ENCODE measurements at places on chromosomes 7 and 10.

GRCh38 chr10:686155-686931, 3.1 kb downstream of the DIP2C start:
- DNase-seq = no peak

GRCh38 chr7:138477081-138477578, 17.1 kb downstream of the TRIM24 start:
- no peak for DNase-seq

- no peak for DNase-seq
These were observed 295.4 kb downstream of the PRPF18 start for GRCh38 chr10:13882119-13882711.

GRCh38 chr7:111508387-111508786, 53.9 kb downstream of the IMMP2L start:
- DNase-seq = no peak

DNA sequence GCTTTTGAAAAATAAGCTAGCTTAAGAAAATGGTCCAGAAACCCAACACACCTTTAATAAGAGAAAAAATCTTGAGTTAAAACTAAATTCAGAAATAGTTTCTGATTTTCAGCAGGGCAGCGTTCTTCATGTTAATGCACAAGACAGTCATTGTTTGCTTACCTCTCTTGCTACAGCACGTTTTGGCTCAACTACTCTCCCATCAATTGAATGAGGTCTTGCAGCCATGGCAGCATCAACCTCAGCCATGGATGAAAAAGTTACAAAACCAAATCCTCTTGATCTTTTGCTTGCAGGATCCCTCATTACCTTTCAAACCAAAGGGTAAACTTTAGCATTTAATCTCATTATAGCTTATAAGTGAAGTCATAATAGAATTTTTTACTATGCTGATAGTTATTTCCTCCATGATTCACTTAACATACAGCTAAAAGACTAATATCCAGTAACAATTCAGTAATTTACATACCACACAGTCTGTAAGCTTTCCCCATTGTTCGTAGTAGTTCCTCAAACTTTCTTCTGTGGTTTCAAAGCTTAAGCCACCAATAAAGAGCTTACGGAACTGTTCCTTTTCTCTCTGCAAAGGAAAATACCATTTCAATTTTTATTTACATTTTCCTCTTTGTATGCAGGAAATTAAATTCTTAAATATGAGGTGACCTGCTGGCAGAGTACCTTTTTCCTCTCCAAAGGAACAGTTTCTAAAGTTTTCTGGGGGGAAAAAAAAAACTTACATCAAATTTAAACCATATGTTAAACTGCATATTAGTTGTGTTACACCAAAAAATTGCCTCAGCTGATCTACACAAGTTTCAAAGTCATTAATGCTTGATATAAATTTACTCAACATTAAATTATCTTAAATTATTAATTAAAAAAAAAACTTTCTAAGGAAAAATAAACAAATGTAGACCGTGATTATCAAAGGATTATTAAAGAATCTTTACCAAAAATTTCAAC, 3.1 kb downstream of the HNRNPA2B1 start:
- DNase-seq = no peak

DNA sequence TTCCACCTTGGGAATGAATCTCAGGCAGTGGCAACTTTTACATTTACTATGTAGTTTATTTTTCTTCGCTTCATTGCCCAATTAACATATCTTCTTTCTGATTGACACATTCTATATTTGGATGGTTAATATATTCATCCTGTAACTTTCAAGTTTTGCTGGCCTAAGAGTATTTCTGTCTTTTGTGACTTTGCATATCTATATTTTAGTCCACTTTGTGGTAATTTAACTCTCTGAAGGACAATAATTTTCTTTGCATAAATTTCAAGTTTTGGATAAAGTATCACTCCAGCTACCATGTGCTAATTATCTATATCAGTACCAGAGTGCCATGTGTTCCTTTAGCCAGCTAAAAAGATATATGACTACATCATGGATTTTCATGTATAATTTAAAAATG, 151.5 kb upstream of the KAT6B start:
- no peak for DNase-seq

DNA sequence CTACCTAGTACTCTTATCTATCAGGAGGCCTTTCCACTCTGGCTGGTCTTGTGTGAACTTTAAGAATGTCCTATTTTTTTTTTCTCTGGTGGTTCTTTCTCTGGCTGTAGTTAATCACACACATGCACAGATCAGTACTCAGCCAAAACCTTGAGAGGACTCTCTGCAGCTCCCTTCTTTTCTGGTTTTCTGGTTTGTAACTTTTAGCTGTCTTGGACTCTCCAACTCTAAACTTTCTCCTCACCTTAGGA, 54.9 kb upstream of the HELLS start:
- DNase-seq = no peak

DNA sequence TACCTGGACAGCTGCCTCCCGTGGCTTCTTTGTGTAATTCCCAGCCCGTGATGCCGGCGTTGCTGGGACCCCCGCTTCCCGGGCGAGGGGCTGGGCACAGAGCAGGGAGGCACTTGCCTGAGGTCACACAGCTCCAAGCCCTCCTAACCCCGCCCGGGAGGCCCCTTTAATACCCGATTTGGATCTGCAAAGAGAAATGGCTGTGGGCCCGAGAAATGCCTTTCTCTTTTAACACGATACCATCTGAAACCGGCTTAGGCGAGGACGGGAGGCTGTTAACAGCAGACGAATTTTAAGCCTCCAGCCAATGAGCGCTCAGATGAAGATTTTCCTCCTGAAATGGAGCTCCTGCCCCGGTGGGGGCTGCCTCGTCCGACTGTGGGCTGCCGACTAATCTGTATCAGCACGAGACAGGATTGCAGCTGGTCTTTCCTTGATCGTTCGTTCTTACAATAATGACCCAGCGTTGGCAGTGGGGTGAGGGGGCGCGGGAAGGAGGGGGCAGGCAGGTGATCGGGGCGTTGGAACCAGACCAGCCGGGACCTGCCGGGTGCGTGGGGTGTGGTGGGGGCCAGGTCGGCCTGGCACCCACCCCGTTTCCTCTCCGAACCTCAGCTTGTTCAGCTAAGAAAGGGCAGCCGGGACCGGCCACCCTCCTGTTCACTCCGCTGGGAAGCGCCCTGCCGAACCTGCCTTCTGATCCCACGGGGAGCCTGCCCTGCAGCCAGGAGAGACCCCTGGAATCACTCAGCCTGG, 36.2 kb upstream of the FOXL3 start:
- no peak for DNase-seq

- DNase-seq = no peak
These were observed 93.6 kb upstream of the RSU1 start for GRCh38 chr10:16910793-16911164.

DNA sequence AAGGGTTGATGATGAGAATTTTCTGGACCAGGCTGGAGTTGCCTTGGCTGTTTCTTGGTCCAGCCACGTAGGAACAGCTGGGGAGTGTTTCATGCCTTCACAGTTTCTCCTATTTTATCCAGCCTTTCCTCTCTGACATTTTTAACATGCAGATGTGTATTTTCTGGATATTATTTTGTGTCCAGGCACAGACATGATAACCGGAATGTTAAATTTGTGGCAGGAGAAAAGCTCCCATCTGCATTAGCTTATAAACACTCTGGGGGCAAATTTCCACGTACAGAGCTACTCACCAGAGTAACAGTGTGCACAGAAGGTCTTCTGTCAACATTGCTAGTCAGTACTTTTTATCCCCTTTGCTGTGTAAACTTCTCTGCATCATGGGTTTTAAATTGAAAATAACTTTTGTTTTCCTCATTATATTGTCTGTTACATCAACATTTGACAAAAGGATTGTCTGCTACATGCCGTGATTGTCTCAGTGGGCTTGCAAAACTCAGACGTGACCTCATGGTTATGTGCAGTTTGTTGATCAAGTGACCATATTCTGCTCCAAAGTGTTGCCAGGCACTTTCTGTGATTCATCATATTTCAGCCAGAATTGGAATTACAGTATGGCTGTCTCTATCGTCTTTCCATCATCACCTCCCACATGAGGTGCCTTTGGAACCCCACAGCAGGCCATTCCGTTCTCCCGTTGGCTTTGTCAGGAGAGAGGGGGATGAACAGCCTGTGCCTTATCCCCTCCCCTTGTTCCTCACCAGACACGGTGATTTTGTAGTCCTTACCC, 41.4 kb downstream of the INSYN2A start:
- DNase-seq = no peak

DNA sequence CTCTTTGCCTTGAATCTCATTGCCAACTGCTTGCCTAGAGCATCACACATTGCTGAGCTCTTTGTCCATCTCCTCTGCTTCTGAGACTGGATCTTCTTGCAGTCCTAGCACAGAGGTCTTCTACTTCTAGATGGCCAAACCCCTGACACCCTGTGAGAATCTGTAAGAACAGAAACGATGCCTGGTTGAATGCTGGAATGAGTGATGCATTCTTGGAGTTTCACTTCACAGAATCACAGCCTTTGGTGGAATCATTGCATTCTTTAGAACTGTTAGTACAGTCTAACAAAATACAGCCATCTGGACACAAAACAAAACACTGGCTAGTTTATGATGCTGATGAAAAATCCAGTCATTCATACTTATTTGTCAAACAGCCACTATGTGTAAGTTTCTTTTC, 141.7 kb upstream of the ITGB1 start:
- no peak for DNase-seq

GRCh38 chr7:22220941-22221340, 136.0 kb downstream of the RAPGEF5 start:
- no peak for DNase-seq

- DNase-seq = no peak
These were observed 336.4 kb downstream of the NRG3 start for GRCh38 chr10:82211346-82211745.

DNA sequence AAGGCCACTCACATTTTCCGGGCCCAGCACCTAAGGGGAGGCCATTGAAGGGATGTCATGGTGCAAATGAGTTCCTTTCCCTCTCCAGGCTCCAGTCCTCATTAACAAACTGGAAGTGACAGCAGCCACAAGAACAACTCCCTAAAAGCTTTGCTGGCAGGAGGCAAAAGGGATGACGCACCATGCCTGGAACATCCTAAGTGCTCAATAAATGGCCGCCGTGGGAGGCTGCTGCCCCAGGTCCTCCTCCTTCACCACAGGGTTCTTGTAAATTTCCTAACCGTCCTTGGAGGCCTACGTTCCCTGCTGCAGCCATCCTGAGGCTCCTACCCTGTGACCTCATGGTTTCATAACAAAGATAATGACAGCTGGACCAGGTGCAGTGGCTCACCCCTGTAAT, 41.3 kb upstream of the CAMK1D start:
- no peak for DNase-seq

GRCh38 chr7:123612024-123612423, 10.4 kb downstream of the ASB15 start:
- DNase-seq = no peak

- peak; percentile 31 for DNase-seq
These were observed 35.2 kb upstream of the EBLN1 start for GRCh38 chr10:22252801-22253579.

DNA sequence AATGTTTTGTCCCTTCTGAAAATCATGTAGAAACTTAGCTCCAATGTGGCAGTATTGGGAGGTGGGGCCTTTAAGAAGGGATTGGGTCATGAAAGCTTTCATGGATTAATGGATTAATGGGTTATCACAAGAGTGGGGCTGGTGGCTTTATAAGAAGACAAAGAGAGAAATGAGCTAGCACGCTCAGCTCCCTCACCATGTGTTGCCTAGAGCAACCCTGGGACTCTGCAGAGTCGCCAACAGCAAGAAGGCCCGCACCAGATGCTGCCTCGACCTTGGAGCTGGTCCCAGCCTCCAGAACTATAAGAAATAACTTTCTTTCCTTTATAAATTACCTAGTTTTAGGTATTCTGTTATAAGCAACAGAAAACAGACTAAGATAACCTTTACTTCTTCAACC, 74.9 kb upstream of the HECW1 start:
- DNase-seq = no peak

DNA sequence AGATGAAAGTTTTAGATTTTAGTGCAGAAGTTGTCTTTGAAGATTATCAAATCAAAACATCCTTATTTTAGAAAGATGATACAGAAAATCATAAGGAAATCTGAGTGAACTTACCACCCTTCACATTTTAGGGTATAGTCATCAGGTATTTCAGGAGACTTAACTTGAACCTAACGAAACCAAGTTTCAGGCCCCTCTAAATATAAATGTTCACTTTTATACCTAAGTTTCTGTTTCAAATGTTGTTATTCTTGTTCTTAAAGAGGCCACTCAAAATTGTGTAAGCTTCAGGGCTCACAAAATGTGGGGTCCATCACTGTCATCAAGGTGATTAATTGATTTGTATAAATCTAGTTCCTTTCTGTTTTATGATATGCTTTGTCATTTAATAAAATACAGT, 216.2 kb downstream of the KIAA1217 start:
- no peak for DNase-seq

DNA sequence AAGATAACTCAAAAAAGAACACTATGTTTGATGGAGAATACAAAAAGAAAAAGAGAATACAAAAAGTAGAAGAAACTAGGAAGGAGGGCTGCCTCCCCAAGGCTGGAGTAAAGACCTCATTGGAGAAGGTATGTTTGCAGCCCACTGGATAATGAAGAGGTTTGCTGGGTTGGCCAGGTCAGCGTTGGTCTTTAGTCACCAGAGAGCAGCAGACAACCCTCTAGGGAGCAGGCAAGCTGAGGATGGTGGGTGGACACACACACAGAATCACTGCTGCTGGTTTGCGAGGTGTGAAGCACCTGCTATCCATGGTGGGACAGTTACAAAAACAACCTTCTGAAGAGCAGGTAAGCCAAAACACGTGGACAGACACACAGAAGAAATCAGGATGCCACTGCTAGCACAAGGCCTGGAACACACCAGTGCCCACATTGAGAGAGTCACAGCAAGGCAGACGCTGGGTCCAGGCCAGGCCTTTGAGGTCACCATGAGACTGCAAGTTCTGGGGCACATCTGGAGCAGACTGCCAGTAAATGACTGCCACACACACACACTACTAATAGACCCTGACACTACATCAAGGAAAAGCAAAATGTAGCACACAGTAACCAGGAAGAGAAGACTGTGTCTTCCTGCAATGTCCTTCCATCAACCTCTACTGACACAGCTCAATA, 43.0 kb downstream of the MTERF1 start:
- DNase-seq = no peak

- DNase-seq = no peak
These were observed 86.0 kb downstream of the WDFY4 start for GRCh38 chr10:48770561-48771089.

DNA sequence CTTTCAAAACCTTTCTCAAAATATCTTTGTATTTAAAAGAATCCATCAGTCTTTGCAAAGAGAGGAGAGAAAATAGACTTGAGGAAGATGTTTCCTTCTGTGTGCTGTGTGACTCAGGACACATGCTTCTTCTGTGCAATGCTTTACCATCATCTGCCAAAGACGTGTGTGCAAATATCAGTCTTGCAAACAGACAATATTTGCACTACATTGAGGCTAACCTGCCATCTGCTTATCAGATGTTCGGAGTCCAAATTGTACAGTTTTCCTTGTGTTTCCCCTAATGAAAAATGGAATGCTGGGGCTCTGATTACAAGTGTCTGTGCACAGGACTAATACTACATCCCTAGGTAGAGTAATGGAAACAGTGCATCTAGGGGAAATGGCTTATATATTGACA, 353.1 kb upstream of the LRRTM3 start:
- DNase-seq = no peak
